Activated CD4-positive, alpha-beta memory T cell treated with anti-CD3 and anti-CD28 coated beads, Interleukin-2, amount 10 ng/mL, durations not matched to agents 7 days and 5 days (primary cell): ENCODE measurements at places on chromosomes 11 and 22.

DNA sequence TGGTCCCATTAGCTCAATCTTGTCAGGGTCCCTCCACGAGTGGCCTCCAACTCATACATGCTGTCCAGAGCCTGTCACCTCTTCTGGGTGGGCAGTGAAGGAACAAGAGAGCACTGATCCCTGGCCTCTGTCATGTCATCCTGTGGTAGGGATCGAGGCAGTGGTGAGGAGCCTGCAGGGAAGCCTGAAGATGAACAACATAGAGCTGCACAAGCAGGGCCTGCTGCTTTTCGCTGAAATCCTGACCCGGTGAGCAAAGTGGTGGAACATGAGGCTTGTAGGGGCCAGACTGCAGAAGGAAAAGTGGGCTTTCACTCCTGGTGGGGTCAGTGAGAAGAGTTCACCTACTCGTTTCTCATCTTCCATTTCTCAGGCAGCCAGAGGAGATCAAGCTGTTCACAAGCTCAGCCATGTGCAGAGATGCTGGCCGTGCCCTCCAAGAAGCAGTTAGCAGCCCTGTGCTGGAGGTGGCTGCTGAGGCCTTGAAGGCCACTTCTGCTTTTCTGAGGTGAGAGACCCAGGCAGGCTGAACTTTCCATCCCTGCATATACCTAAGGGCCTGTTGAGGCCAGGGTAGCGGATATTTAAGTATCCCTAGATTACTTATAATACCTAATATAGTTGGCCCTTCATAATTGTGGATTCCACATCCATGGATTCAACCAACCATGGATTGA, 32.9 kb downstream of the MEI1 start:
- DNase-seq = no peak

GRCh38 chr11:65211293-65212105, 29.8 kb downstream of the CAPN1 start:
- no peak for DNase-seq

- no peak for DNase-seq
Measured at GRCh38 chr11:117495357-117495756, 167.7 kb downstream of the CEP164 start.

- no peak for DNase-seq
Measured at GRCh38 chr11:63530021-63530420, 6.6 kb upstream of the PLAAT4 start.

DNA sequence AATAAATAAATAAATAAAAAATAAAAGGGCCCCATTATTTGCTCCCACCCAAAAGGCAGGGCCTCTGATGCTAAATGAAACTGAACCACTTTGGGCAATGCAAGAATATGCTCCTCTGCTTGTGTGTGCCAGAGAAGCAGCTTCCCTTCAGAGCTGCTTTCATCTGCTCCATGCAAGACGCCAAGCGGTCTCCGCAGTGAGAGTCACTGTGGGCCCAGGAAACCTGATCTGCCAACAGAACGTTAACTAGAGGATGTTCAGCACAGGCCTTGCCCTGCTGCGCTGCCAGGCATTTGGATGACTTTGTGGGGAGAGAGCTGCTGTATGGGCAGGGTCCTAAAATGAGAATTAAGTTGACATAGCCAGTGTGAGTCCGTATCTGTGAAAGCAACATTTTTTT, 43.7 kb upstream of the APOA1 start:
- no peak for DNase-seq

DNA sequence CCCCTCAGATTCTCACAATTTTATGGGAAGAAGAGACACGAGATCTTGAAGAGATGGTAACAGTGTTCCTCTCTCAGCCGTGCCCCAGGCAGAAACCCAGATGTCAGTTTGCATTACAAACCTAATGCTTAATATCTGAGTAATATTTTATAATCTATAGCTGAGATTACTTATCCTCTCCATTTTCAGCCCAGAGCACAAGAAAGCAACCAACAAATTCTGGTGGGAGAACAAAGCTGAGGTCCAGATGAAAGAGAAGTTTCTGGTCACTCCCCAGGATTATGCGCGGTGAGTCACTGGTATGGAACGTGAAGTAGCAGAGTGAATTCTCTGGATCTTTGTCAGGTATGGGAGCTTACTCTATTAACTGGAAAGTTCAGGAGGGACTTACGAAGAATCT, 884 bp downstream of the CENATAC start:
- DNase-seq = no peak

DNA sequence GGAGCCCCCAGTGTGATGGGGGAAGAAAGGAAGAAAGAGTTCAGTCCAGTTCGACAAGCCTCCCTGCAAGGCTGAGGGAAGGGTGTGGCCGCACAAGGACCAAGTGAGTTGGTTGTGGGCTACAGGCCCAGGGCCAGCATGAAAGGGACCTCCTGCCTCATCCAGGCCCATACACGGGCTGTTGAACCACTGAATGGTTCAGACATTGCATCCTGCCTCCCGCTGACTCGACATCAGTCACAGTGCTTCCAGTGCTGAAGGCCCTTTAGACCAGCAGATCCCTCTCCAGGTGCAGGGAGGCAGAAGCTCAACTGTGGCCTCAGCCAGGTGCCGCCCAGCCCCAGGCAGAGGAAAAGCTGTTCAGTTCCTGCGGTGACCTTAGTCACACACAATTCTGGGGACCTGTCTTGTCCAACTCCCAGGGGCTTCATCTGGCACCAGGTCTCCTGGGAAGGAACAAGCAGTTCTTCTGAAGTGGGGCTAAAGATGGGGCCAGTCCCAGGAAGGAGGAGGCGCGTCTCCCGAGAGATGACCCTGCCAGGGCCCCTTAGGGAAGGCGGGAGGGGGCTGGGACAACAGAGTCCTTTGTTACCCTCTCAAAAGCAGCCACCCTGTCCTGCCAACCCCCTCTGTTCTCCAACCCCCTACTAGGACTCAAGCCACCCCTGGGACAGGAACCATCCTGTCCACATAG, 6.6 kb downstream of the ARRB1 start:
- DNase-seq = no peak

GRCh38 chr11:34997952-34998528, 81.6 kb downstream of the PDHX start:
- no peak for DNase-seq

DNA sequence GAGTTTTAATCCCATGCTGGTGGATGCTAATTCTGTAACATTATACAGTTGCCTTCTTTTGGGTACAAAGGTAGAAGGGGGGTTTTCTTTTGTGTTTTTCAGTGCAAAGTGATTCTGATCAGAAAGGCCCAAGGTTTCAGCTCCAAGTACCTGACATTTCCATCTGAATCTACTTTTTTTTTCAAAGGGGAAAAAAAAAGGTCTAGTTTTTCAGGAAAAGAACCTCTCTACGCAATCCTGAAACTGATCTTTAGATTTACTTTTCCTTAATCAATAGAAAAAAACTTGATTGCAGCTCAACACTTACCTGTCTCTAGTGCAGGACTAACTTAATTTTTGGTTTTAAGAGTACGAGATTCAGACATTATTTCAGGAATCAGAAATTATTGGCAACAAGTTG, at the start of gene TECTA:
Gene TECTA (plus strand): TSS at position 301 of the 400 bp plus-strand sequence. CDS start 1,423 bp downstream, outside the sequence.
- no peak for DNase-seq
